Activated T-cell treated with anti-CD3 and anti-CD28 coated beads, Interleukin-2, amount 50 U/mL, for 24 hours (primary cell): ENCODE measurements at places on chromosomes 11 and 22.

DNA sequence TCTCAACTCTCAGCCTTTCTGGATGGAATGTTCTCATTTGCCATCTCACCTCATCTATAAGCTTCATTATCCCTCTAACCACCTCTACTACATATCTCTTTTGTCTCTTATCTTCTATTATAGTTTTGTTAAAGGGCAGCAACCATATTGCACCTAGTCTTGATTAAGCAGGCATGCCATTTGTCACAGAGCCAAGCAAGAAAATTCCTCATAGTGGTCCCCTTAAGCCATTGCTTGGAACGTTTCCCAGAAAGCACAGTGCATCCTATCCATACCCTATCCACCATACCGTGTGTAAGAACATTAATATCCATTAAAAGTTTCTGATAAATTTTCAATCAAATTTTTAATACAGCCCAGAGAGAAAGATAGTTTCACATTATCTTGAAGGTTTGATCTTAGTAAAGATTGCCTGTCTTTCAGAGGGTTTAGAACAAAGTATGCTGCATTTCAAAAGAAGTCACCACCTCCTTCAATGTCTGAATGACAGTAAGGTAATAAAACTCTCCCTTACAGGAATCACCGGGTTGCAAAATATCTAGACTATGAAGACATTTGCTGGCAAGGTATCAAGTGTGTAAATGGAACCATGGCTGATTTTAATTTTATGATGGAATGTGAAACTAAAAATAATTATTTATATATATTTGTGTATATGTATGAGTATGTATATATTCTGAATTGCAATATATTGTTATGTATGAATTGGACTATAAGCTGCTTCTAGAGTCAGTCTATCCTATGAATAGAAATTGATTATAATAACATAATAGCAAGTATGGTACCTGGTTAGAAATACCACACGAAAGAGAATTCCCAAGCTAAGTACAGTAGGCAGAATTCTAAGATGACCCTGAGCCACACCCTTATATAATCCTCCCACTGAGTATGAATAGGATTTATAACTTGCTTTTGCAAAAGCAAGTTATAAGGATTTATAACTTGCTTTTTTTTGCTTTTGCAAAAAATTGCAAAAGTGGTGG is 1296.3 kb downstream of the LRRC4C start:
- H3K27me3 ChIP-seq: no peaks in the 10 kb centered on the region
- no peaks in the 10 kb centered on the region for H3K36me3 ChIP-seq
- no peak overlapping the region for H3K27ac ChIP-seq
- H3K4me1 ChIP-seq: no peaks in the 10 kb centered on the region

- H3K4me3 ChIP-seq: no peak overlapping the region
- DNase-seq: no peak
- H3K36me3 ChIP-seq: no peaks in the 10 kb centered on the region
- no peaks in the 10 kb centered on the region for H3K27me3 ChIP-seq
- peaks cover 17% of the 10 kb centered on the region for H3K4me1 ChIP-seq
- H3K27ac ChIP-seq: no peak overlapping the region
Measured at GRCh38 chr22:46596819-46597218, 23.4 kb upstream of the GRAMD4 start.

DNA sequence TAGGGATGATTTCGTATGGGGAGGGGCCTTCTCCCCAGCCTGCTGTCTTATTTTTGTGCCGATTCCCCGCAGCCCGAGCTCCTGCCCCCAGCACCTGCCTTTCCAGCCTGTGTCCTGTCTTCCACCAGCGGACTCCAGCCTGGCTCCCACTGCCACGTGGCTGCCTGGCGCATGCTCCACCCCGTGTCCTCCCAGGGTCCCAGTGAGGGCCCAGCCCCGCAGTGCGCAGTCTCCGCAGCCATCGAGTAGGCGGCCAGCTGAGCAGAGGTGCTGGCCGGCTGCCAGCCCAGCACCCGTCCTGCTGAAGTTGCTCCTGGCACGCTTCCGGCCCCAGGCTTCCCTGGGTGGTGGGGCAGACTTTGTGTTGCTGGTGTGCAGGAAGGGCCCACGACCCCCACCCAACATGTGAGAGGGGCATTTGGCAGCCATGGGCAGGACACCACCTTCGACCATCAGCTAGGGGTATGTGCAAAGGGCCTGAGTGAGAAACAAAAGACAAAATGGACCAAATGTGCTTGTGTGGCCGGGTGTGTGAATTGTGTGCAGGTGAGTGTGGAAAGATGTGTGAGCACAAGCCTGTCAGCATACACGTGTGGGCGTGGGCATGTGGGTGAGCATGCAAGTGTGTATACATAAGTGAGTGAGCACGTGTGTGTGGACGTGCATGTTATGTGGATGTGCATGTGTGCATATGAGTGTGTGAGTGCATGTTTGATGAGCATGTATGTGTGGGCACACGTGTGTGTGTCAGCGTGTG is 55.9 kb downstream of the RTN4R start:
- H3K4me1 ChIP-seq: peaks cover 19% of the 10 kb centered on the region
- H3K36me3 ChIP-seq: no peaks in the 10 kb centered on the region
- H3K27me3 ChIP-seq: no peaks in the 10 kb centered on the region
- no peak for DNase-seq
- H3K27ac ChIP-seq: no peak overlapping the region

- no peaks in the 10 kb centered on the region for H3K36me3 ChIP-seq
- no peak overlapping the region for H3K4me3 ChIP-seq
- H3K4me1 ChIP-seq: no peaks in the 10 kb centered on the region
- peak; percentile 62 for DNase-seq
Measured at GRCh38 chr22:33049119-33049729, 9.0 kb downstream of the SYN3 start.

DNA sequence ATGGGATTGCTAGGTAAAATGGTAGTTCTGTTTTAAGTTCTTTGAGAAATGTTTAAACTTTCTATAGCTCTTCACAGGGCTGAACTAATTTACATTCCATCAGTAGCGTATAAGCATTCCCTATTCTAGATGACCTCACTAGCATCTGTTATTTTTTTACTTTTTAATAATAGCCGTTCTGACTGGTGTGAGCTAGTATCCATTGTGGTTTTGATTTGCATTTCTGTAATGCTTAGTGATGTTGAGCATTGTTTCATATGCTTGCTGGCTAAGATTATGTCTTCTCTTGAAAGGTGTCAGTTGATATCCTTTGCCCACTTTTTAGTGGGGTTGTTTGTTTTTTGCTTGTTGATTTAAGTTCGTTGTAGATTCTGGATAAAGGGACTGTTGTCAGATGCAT is 35.9 kb downstream of the MMP27 start:
- no peak for DNase-seq
- H3K27me3 ChIP-seq: no peaks in the 10 kb centered on the region
- H3K36me3 ChIP-seq: no peaks in the 10 kb centered on the region
- no peak overlapping the region for H3K4me3 ChIP-seq
- no peak overlapping the region for H3K27ac ChIP-seq

DNA sequence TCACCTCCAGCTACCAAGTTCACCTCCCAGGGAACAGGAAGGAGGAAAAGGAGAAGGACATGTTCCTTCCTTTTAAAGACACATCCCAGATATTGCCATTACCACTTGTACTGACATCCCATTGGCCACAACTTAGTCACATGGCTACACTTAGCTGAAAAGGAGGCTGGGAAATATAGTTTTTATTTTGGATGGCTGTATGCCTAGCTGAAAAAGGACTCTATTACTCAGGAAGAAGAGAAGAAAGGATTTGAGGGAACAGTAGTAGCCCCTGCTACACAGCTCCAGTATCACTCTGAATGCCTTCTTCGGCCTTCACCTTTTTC is 2.1 kb upstream of the APOA5 start:
- peaks cover 15% of the 10 kb centered on the region for H3K4me1 ChIP-seq
- no peak overlapping the region for H3K27ac ChIP-seq
- no peak for DNase-seq
- H3K36me3 ChIP-seq: no peaks in the 10 kb centered on the region
- no peak overlapping the region for H3K4me3 ChIP-seq

DNA sequence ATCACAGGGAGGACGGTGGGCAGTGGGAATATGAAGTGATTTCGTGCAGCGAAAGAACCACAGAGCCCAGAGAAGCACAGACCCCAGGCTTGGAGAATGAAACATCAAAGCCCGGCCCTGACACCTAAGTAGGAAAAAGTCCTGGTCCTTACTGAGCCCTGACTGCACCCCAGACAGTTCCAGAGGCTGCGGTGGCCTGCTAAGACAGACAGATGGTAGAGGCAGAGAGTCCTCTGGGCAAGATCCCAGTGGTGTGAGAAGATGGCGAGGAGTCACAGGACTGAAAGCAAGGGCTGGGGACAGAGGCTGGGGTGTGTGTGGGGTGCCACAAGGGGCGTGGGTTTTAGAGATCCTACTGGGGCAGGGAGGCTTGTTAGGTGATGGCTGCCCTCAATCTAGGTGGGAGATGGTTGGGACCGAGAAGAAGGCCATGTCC is 3.7 kb downstream of the CBX6 start:
- peaks cover 65% of the 10 kb centered on the region for H3K36me3 ChIP-seq
- no peaks in the 10 kb centered on the region for H3K27me3 ChIP-seq
- peak overlapping the region; percentile 89 for H3K27ac ChIP-seq
- peaks cover 44% of the 10 kb centered on the region for H3K4me1 ChIP-seq
- DNase-seq: no peak

GRCh38 chr11:13694115-13694514 is 25.6 kb downstream of the FAR1 start:
- no peak overlapping the region for H3K4me3 ChIP-seq
- DNase-seq: no peak
- peaks cover 74% of the 10 kb centered on the region for H3K36me3 ChIP-seq

DNA sequence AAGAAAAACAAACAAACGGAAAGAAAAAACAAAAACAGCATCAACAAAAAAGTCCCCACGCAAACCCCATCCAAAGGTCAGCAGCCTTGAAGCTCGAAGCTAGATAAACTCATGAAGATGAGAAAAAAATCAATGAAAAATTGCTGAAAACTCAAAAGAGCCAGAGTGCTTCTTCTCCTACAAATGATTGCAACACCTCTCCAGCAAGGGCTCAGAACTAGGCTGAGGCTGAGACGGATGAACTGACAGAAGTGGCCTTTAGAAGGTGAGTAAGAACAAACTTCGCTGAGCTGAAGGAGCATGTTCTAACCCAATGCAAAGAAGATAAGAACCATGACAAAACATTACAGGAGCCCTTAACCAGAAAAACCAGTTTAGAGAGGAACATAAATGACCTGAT is 18.4 kb upstream of the FTH1 start:
- H3K36me3 ChIP-seq: peaks cover 6% of the 10 kb centered on the region

DNA sequence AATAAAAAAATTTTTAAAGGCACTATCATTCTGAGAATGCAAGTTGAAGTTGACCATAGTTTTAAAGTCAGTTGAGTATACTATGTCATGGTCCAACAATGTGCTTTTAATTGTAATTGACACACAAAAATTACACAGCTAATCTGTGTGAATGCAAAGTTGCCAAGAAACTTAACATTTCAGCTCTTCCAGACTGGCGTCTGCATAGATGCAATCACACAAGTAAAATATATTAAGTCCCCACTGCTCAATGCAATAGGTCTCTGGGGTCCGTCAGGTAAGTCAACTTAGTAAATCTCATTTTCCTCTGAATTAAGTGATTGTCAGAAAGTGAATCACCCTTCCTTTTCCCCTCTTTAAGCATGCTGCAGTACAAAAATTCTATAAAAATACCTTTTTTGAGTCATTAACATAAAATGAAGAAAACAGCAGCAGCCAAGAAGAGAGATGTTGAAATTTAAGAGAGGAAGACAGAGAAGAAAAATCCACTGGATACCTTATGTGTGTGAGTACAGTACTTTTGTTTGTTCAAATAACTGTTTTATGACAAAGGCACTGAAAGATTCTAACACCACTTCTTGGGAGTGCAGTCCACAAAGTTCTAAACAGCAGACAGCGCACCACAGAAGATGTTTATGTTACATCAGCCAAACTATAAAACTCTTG is 5.1 kb downstream of the FZD4 start:
- H3K4me1 ChIP-seq: peaks cover 4% of the 10 kb centered on the region
- no peak overlapping the region for H3K27ac ChIP-seq
- no peaks in the 10 kb centered on the region for H3K36me3 ChIP-seq

- H3K36me3 ChIP-seq: peaks cover 65% of the 10 kb centered on the region
- peaks cover 36% of the 10 kb centered on the region for H3K4me1 ChIP-seq
- DNase-seq: peak; percentile 51
- no peaks in the 10 kb centered on the region for H3K27me3 ChIP-seq
- no peak overlapping the region for H3K4me3 ChIP-seq
Measured at GRCh38 chr22:31230871-31231621, 18.9 kb downstream of the LIMK2 start.

- H3K27me3 ChIP-seq: no peaks in the 10 kb centered on the region
- no peak overlapping the region for H3K27ac ChIP-seq
- no peaks in the 10 kb centered on the region for H3K36me3 ChIP-seq
- no peak for DNase-seq
- H3K4me1 ChIP-seq: peaks cover 45% of the 10 kb centered on the region
Measured at GRCh38 chr11:47392546-47393162, 14.3 kb upstream of the SPI1 start.

GRCh38 chr22:43832393-43833265 is 20.5 kb upstream of the EFCAB6 start:
- no peak overlapping the region for H3K27ac ChIP-seq
- peaks cover 19% of the 10 kb centered on the region for H3K27me3 ChIP-seq
- H3K36me3 ChIP-seq: no peaks in the 10 kb centered on the region
- no peaks in the 10 kb centered on the region for H3K4me1 ChIP-seq
- no peak overlapping the region for H3K4me3 ChIP-seq

- H3K4me3 ChIP-seq: peak overlapping the region; percentile 18
- peak overlapping the region; percentile 14 for H3K27ac ChIP-seq
- DNase-seq: no peak
- no peaks in the 10 kb centered on the region for H3K36me3 ChIP-seq
- H3K4me1 ChIP-seq: peaks cover 12% of the 10 kb centered on the region
- H3K27me3 ChIP-seq: no peaks in the 10 kb centered on the region
Measured at GRCh38 chr11:126417091-126417862, 61.8 kb downstream of the ST3GAL4 start.

DNA sequence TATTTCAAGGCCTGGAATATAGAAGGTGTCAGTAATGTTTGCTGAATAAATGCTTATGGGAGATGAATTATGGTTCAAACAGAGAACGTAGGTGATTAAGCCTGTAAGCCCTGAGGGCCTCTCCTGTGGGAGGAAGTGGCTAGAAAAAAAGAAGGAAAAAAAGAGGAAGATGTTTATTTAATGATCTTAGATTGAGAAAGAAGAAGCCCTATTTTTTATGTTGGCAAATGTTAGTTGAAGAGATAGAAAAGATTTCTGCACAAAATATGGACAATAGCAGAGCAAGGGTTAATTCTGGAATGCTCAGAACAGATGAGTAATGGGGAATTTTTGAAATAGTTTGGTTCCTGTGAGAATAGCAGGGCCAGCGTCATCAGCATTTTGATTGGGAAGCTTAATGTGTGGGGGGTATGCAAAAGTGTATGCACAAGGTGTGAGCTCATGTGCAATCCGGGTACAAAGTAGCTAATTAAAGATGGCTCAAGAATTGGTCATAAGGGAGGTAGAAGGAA is 95.7 kb downstream of the TEAD1 start:
- no peak overlapping the region for H3K4me3 ChIP-seq
- H3K4me1 ChIP-seq: peaks cover 4% of the 10 kb centered on the region
- no peak for DNase-seq

DNA sequence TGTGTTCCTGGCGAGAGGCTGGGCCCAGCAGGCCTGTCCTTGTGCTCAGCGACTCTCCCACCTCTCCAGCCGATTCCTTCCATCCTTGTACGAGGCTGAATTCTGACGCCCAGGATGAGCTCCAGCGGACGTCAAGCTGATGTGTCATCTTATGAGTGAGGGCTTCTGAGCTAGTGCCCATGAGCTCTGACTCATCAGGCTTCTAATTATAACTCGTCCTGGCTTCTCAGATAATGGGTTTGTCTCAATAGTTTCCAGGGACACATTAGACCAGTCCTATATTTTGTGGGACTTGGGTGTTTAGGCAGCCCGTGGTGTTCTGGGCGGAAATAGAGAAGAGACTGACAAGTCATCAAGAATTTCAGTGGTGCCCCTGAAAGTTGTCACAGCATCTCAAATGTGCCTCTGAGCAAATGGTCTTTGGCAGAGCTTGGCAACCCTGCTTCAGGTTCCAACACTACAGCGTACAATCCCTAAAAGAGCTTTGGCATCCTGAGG is 108.2 kb upstream of the CD44 start:
- H3K4me3 ChIP-seq: peak overlapping the region; percentile 68
- no peaks in the 10 kb centered on the region for H3K27me3 ChIP-seq
- peak overlapping the region; percentile 95 for H3K27ac ChIP-seq
- H3K36me3 ChIP-seq: no peaks in the 10 kb centered on the region
